ENCODE measurements at places on chromosomes 16 and 17. TPM values are rescaled to one million over a fixed set of nuclear protein-coding genes. Genes with fewer than 3 reads are reported as not detected.
A peak's percentile ranks its signal among the peaks of the same experiment; 100 is the strongest.

DNA sequence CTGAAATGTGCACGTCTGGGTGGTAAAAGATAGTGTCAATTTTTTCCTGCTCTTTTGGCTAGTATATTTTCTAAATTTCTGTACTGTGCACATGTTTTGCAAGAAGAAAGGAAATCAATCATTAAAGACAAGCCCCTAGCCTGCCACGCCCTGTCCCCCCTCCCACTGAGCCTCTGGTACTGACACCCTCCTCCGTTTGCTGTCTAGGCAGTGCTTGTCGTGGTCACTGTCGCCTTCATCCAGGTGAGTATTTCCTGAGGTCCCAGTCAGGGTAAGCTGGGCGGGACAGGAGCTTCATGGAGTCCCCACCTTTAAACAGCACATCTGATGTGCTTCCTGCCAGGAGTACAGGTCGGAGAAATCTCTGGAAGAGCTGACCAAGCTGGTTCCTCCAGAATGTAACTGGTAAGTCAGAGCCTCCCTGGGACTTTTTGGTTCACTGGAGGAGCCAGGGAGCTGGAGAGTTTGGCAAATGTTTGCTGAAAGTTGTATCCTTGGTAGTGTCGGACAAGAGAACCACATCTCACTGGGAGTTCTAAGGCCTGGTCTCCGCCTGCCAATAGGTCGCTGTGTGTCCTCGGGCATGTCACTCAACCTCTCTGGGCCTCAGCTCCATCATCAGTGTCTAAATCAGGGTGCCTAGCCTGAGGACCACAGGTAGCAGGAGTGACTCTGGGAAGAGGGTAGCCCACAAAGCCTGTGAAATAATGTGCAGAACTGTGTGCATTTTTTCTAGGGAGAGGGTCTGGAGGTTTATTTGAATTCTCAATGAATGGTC is 42.2 kb downstream of the ATP2C2 start:
- no peak for DNase-seq

DNA sequence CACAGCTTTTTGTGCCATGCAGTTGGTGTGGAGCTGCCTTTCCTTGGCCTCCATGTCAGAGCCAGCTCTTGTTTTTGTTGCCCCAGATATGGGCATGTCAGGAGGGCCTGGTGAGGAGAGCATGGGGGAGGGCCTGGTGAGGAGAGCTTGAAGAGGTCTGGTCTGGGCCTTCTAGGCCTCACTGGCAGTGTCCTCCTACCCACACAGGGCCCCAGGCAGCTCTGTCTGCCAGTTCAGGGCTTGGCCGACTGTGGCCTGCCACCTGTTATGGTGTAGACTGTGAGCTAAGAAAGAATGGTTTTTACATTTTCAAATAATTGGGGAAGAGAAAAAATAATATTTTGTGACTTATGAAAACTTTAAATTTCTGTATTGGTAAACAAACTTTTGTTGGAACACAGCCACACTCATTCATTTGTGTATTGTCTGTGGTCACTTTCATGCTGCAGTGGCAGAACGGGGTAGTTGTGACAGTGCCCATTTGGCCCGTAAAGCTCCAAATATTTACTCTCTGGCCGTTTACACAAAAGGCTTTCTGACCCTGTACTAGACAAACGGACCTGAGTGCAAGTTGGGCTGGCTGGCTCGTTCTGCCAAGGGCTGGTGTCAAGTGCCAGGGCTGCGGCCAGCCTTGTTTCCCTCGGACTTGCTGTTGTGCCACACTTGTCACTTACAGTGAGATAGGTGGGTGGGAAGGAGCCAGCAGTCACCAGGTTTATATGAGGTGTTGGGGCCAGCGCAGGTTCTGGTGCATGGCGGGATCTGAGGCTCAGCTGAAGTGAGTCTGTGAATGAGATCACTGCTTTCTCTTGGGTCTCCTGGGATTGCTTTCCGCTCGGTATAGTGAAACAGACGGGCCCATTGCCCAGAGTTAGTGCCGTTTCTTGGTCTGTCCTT is 18.2 kb downstream of the PGS1 start:
- DNase-seq = no peak

- peak; percentile 40 for DNase-seq
Measured at GRCh38 chr17:75753514-75754377, 11.2 kb downstream of the GALK1 start.

DNA sequence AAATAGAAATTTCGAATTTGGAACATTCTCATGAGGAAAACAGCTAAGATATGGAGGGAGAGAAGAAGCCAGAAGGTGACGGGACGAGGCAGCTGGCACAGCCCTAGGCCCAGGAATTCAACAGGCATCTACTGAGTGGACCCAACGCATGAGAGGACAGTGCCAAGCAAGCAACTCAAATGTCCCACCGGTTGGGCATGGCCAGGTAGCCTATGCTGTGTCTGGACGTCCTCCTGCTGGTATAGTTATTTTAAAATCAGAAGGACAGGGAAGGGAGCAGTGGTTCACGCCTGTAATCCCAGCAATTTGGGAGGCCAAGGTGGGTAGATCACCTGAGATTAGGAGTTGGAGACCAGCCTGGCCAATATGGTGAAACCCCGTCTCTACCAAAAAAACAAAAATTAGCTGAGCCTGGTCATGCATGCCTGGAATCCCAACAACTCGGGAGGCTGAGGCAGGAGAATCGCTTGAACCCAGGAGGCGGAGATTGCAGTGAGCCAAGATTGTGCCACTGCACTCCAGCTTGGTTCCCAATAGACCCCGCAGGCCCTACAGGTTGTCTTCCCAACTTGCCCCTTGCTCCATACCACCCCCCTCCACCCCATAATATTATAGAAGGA is 2.0 kb downstream of the GH1 start:
- DNase-seq = no peak

DNA sequence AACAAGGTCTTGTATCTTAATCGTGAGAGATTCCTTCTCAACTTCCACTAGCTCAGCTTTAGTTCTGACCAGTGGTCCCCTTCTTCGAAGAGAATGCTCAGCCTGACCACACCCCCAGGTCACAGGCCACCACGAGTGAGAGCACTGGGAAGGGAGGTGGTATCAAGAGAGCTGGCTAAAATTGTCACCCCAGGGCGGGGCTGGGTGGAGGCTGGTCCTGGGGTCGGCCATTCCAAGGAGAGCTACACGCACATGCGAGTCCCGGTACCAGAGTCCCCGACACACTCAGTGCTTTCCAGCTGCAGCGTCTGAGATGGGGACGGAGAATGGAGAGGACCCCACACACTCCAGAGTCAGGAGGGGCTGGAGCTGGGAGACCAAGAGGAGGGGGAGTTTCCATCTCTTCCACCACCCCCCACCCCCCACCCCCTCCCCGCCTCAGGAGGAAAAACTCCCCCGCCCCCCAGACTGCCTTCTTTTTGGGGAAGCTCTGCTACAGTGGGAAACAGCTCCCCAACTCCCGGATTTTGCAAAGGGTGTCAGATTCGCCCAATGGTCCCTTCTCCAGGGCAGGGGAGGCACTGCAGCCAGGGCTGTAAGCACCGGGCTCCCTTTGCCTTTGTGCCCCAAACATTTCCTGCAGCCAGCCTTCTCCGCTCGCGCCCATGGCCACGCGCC is 1.6 kb downstream of the C1QL1 start:
- no peak for DNase-seq

DNA sequence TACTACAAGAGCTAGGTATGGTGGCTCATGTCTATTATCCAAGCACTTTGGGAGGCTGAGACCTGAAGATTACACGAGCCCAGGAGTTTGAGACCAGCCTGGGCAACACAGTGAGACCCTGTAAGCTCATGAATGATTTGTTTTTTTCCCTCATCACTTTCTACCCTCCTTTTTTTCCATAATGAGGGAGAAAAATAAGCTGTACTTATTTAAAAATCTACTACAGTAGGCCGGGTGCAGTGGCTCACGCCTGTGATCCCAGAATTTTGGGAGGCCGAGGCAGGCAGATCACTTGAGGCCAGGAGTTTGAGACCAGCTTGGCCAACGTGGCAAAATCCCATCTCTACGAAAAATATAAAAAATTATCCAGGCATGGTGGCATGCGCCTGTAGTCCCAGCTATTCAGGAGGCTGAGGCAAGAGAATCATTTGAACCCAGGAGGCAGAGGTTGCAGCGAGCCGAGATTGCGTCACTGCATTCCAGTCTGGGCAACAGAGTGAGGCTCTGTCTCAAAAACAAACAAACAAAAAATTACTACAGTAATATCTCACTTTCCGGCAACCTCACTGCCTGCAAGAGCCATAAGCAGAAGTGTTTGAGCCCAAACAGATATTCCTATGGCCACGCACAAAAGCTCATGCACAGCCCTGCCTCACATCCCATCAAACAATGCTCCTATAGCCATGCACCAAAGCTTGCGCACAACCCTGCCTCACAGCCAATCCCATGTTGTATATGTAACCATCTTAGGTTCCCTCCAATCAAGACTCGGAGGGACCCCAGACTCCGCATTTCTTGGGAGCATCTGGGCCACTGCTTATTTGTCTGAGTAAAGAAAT is 37.4 kb downstream of the TK2 start:
- DNase-seq = no peak

GRCh38 chr17:80792373-80792781 is 199.3 kb upstream of the CHMP6 start:
- DNase-seq = no peak

DNA sequence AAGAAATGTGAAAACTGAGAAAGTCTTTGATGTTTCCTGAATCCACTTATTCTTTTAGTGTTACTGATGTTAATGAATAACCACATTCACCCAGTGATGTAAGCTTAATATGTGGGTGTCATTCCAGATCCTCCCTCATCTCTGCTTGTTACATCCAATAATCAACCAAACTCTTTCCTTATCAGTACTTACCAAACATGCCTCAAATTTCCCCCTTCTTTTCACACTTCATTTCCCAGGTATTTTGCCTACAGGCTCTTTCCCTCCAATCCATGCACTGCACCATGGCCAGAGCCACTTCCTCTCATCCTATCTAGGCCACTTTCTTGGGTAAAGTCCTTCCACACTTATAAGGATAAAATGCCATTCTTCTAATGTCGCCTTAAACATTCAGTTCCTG is 451.5 kb downstream of the NPIPA7 start:
- no peak for DNase-seq

DNA sequence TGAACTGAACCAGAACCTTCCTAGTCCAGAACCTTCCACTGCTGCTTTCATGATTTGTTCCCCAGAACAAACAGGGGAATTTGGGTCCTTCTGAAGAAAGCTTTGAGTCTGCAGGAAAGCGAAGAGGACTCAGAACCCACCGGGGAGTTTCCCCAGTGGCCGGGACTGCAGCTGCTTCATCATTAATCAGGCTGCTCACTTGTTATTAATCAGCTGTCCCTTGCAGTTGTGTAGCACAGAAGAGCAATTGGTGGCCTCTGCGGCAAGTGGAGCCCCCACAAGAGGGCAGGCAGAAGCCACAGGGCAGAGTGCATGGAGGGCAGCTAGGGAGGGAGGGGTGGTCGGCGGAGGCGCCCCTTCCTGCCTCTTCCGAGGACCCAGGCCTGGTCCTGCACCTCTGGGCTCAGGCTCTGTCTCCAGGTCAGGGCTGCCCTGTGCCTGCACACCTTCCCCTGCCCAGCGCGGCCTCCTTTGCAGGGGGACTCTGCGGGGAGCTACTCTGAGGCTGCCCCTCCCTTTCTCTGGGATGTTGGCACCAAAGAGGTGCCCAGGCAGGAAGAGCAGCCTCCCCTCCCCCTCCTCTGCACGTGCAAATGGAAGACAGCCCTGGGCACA is 6.9 kb downstream of the CCL17 start:
- no peak for DNase-seq

- DNase-seq = no peak
Measured at GRCh38 chr17:17987187-17987896, 14.7 kb downstream of the DRC3 start.

DNA sequence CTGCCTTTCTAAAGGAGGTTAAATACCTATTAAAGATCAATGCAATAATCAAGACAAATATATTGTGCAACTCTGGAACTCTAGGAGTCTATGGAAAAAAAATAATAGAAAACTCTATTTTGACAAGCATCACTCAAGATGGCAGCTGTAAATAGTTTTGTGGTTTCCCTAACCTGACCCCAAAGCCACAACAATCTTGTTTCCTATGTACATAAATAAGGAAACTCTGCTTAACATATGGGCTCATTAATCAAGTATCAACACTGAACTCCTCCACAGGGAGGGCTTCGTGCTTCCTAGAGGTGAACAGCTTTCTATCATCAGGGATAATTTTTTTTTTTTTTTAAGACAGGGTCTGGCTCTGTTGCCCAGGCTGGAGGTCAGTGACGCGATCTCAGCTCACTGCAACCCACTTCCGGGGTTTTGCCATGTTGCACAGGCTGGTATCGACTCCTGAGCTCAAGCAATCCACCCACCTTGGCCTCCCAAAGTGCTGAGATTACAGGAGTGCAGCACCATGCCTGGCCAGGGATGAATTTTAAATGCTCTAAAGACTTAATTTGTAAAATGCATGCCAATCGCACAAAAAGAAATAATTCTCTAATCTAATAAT is 42.5 kb downstream of the ARHGAP17 start:
- DNase-seq = no peak

GRCh38 chr16:4207229-4207628 is 34.7 kb downstream of the SRL start:
- no peak for DNase-seq

GRCh38 chr16:2614761-2615191 is 67.5 kb upstream of the KCTD5 start:
- DNase-seq = no peak

NAA60 gene
- total RNA-seq = 21.9 TPM

SOX8 gene
- 6.8 TPM for total RNA-seq

ITGAL gene
- total RNA-seq = 6.1 TPM

TP53TG3C gene
- not detected for total RNA-seq

ACSM5 gene
- 0.79 TPM for total RNA-seq

GINS2 gene
- total RNA-seq = 5.3 TPM

NTN3 gene
- 3.4 TPM for total RNA-seq

VPS25 gene
- 33.3 TPM for total RNA-seq

SLC52A1 gene
- total RNA-seq = 0.59 TPM
